ENCODE measurements at places on chromosomes 6 and 20.

GRCh38 chr6:137848672-137849071 lies 18.4 kb upstream of the TNFAIP3 start:
- DNase-seq: no peak

GRCh38 chr6:48116699-48117645 lies 6.0 kb upstream of the PTCHD4 start:
- no peak for DNase-seq

GRCh38 chr6:168232062-168232461 lies 87.5 kb downstream of the DACT2 start:
- DNase-seq: no peak

- no peak for DNase-seq
These were observed 7.1 kb upstream of the AP5S1 start for GRCh38 chr20:3812975-3813847.

DNA sequence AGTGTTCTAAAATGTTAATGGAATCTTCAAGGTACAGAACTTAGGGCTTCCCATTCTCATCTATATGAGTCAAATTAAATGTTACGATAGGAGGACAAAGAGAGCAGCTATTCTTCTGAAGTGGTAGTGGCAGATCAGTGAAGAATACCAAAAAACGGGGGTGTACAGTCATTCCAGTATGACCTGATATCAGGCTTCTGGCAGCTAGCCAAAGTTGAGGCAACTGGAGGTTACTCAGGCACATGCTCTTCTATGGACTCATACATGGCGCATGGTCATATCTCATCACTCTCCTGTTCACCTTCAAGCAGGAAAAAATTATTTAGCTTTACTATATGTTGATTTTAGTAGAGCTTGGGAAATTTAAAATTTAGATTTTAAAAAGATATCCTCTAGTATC lies 1608.8 kb downstream of the GRIK2 start:
- DNase-seq: peak; percentile 75

GRCh38 chr20:5377484-5377883 lies 60.7 kb upstream of the PROKR2 start:
- DNase-seq: no peak

GRCh38 chr6:27866357-27867050 lies 45.7 kb downstream of the OR2B2 start:
- DNase-seq: peak; percentile 44

- DNase-seq: no peak
These were observed 14.3 kb upstream of the SYNDIG1 start for GRCh38 chr20:24455081-24455480.

- DNase-seq: peak; percentile 19
These were observed 80.5 kb downstream of the SMPDL3A start for GRCh38 chr6:122869437-122870024.
